ENCODE measurements at places on chromosomes 5 and 9. TPM values are rescaled to one million over a fixed set of nuclear protein-coding genes. Genes with fewer than 3 reads are reported as not detected.
A peak's percentile ranks its signal among the peaks of the same experiment; 100 is the strongest.

PGM5 gene
- total RNA-seq = not detected

MEIKIN gene
- not detected for total RNA-seq

TRIM7 gene
- 46.8 TPM for total RNA-seq

OSMR gene
- total RNA-seq = 82.8 TPM

ANKS6 gene
- total RNA-seq = 32.2 TPM

RGS7BP gene
- total RNA-seq = not detected

IFNA13 gene
- total RNA-seq = not detected

TNIP1 gene
- 44.0 TPM for total RNA-seq

OR1Q1 gene
- total RNA-seq = not detected

BDP1 gene
- 37.4 TPM for total RNA-seq

TCF7 gene
- not detected for total RNA-seq

ORM2 gene
- total RNA-seq = not detected

DNA sequence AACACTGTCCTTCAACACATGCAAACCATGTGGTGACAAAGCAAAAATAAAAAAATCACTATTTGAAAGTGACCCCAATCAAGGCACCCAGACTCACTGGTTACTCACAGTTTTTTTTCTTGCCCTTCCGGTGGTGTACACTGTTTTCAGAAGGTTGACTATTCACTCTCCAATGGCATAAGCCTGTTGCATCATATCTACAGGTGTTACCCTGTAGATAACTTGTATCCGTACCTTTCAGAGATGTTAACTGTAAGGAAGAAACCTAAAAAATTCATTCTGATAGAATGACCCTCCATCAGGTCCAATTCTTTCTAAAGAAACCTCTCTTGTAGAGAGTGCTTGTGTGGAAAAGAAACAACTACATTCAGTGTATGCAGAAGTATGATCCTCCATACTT lies 193.6 kb upstream of the RASA1 start:
- no peak for DNase-seq

- no peak for DNase-seq
These were observed 216.9 kb downstream of the AUH start for GRCh38 chr9:91144769-91145168.

DNA sequence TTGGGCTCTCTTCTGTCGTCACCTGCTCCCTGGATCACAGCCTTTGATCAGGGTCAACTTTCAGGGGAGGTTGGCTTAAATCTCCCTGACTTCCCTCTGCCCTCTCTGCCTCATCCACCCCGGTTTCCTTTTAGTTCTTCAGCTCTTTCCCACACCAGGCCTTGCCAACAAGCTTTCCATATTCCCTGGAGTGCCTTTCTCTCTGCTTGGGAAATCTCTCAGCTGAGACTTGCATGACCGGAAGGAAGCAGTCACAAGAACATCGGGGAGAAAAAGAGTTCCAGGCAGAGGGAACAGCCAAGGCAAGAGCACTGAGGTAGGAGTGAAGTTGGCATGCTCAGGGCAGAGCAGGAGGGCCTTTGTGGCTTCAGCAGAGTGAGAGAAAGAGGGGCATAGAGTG lies 88.4 kb upstream of the HSPA9 start:
- no peak for DNase-seq

- DNase-seq = no peak
These were observed 404 bp downstream of the MRNIP start for GRCh38 chr5:179858241-179858585.

DNA sequence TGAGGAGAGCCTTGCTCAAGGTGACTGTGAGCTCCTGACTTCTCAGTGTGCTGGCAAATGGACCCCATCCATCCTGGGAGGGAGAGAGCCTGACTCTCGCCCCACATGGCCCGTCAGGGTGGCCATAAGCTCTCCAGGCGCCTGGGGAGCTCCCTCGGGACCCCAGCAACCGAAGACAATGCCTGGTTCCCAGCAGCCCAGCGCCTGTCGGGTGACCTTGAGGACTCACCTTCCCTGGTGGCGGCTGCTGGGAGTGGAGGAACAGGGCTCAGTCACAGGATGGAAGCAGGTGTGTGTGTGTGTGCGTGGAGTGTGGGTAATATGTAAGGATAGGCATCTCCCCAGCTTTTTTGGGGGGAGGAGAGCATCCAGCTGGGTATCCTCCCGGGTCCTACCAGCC lies 190.3 kb downstream of the MELK start:
- no peak for DNase-seq

- DNase-seq = no peak
These were observed 430.9 kb downstream of the DMAC1 start for GRCh38 chr9:7368410-7369292.

- DNase-seq = peak; percentile 50
These were observed 1.9 kb upstream of the FIBCD1 start for GRCh38 chr9:130940693-130941576.

GRCh38 chr9:82891321-82891720 lies 171.6 kb downstream of the RASEF start:
- DNase-seq = no peak

DNA sequence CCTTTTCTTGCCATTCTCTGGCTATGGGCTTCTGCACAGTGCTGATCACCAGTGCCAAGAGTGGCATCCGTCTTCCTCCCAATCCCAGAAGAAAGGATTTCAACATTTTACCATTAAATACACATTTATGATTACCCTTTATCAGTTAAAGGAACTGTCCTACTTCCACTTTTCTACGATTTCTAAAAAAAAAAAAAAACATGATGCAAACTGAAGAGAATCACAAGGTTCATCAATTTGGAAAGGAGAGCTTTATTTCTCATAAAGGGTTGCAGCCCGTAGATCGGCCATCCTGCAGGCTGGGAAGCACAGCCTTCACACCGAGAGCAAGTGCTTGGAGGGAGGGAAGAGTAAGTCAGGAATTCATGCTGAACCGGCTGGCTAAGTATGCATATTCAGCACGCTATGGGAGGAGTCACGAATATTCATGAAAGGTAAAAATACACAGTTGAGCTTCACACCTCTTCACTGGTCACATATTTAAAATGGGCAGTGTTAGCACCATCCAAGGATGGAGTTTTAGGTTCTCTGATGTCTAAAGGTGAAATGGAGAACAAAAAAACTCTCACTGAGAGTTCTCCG lies 52.5 kb upstream of the SEMA4D start:
- no peak for DNase-seq

DNA sequence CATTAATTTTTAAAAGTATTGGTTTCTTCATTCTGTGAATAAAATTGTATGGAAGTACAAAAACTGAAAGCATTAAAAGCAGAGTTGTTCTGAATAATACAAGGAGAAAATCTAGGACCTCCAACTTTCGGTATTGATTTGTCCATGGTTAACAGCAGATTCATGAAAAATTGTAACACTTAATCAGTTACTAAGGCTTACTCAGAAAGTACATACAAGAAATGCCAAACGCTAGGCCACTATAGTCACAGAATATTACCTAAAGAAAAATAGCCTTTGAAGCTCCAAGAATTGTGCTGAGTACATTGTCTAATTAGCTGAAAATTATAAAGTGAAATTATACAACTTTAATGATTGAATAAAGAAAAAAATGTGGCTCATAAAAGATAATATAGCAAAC lies 271.7 kb downstream of the PTPRD start:
- DNase-seq = no peak

DNA sequence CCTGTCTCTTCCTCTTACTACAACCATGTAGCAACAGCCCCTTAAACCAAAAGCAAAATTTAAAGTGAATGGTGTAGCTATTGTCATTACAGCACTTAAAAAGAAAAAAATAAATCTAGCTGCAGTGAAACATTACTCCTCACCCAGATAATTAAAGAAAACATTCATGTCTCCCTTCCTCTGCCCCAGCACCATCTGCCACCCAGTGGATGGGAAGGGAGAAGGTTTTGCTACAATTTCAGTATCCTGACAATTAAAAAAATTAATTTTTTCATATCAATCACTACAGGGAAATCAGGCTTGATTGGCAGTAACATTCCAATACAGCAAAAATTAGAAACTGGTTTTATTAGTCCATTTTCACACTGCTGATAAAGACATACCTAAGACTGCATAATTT lies 147.4 kb upstream of the PUM3 start:
- no peak for DNase-seq

- DNase-seq = no peak
These were observed 9.6 kb upstream of the CCDC171 start for GRCh38 chr9:15543047-15543813.

DNA sequence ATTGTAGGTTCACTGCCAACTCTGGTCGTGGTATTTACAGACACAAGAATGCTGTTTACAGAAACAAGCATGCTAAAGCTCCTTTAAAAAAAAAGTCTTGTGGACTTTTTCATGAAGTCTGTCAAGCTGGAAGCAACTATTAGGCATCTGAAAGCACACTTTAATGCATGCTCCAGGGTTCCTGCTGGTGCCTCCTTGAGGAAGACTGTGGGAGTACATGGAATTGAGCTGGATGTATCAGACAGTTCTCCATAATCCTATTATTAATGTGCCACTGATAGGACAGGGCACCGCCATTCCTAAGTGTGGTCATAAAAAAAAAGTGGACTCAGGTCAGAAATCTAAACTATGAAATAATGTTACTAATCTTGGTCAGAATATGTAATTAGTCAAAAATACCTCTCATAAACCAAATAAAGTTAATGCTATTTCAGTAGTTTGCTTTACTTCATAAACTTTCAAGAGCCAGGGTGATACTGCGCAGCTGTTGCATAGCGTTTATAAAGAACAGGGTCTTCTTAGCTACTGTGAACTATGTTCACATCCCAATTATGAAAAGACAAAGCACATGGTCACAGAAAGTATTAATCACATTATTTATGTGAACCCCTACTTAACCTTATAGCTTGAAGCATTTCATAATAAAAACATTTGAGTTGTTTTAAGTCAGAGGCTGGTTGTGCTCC lies 390.8 kb upstream of the PTGER4 start:
- no peak for DNase-seq

- DNase-seq = no peak
These were observed 511 bp downstream of the ARL15 start for GRCh38 chr5:54309691-54310432.

DNA sequence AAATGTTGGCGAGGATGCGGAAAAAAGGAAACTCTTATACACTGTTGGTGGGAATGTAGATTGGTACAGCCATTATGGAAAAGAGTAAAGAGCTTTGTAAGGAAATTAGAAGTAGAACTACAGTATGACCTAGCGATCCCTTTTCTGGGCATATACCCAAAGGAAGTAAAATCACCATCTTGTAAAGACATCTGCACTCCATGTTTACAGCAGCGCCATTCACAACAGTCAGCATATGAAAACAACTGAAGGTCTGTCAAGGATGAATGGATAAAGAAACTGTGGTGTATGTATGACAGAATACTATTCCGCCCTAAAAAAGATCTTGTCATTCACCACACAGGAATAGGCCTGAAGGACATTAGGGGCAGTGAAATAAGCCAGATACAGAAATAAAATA lies 27.7 kb upstream of the SLC25A51 start:
- DNase-seq = no peak

- DNase-seq = no peak
These were observed 15.1 kb upstream of the TNFAIP8 start for GRCh38 chr5:119340597-119341218.

GRCh38 chr9:134205672-134206310 lies 41.4 kb upstream of the RNU6ATAC start:
- DNase-seq = no peak
